ENCODE measurements at places on chromosomes 1 and 21.
A peak's percentile ranks its signal among the peaks of the same experiment; 100 is the strongest.

DNA sequence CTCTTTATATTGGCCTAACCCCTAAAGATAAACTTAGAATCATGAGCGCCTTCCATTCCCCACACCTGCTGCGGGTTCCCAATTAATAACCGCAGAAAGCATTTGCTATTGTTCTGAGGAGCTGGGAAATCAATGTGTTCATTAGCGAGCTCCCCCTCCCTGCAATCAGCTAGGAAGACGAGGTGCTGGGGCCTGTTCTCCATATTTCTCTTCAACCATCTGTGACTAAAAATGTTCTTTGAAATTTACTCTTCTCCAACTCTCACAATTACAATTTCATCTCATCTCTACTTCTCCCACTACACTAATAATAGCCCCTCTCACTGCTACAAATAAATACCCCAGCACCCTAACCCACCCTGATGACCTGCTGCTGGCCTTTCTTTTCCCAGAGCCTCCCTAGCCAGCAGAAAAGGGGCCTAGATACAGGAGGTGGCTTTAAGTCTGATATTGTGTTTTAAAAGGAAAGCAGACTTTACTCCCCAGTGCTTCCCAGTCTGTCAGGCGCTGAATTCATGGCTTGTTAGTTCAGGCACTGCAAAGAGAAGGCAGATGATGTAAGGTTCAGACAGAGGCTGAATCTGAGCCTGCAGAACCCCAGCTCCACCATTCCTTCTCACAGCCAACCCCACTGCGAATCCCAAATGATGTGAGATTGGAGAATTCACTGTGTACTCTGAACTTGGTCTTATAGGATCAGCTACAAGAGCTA, 477.5 kb upstream of the DAB1 start:
- DNase-seq: no peak

DNA sequence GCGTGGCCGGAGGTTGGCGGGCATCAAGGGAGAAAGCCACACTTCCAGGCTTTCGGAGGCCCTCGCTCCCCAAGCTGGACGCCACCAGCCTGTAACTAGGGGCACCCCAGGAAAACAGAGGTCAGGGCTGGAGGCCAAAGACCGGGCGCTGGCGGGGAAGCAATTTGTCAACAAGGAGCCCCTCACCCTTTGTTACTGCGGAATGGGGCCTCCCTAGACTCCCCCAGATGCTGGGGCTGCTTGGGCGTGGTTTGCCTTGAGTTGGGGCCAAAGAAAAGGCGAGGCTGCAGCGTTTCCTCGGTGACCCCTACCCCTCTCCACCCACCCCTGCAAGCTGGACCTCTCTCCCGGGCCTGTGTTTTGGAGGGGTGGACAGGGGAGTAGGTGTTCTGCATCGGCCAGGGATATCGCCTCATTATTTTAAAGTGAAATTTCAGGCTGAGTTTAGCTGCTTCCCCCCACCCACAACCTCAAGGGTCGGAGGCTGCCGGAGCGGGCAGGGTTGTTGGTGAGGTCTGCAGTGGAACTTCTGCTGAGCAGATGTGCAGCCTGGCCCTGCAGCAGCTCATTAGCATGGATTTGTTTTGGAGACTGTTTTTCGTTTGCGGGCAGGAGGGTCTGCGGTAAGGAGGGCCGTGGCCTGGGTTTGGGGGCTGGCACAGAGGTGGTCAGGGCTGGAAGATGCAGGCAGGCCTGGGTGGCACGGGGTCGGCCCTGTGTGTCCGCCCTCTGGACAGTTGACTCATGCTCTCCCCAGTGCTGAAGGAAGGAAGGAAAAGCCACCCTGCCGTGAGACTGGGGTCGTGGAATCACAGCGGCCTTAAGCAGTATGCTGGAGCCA, 1.5 kb downstream of the NBL1 start:
- DNase-seq: peak; percentile 51

GRCh38 chr1:181676269-181676668, 193.0 kb downstream of the CACNA1E start:
- DNase-seq: no peak

DNA sequence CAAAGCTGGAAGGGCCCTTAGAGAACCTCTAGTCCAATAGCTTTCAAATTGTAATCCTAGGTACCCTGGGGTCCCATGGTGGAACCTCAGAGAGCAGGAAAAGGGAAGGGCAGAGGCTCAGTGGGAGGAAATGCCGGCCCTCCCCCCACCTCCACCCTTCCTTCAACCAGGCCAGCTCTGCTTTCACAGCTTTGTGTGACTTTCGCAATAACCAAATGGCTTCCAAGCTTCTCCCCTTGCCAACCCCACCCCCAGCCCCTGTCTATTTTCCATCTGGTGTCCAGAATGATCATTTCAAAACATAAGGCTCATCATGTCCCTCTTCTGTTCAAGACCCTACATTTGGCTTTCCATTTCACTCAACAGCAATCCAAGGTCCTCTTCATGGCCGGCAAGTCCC, 74.4 kb downstream of the CD58 start:
- no peak for DNase-seq

DNA sequence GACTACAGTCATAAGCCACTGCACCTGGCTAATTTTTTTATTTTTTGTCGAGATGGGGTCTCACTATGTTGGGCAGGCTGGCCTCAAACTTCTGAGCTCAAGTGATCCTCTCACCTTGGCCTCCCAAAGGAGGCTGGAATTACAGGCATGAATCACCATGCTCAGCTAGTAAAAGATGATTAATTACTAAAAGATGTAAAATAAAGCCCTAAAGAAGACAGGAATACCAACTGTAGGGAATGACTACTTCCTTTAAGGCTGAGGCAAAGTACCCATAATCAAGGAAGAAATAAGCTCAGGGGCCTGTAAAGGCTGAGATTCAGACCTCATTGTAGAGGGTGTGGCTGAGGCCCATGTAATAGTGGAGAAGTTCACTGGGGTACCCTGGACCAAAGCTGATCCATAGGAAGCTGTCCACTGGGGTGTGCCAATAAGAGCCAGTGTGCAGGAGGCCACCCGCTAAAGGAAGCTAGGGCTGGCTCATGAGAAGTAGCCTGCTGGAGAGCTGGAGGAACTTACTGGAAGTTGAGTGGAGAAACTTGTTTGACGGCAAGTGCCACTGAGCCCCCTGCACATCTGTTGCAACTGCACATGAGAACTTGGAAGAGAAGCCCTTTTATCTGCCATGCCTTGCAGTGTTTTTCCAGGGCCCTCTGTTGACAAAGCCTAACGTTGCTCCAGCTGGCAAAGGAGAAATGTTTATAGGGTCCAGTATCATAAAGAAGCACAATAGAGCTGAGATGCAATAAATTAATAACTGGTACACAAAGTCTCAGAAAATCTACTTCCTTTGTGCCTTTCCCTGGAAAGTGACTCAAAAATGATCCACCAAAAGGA, 17.8 kb upstream of the SERTAD4 start:
- no peak for DNase-seq

GRCh38 chr1:171470726-171471125, 14.6 kb upstream of the PRRC2C start:
- no peak for DNase-seq

DNA sequence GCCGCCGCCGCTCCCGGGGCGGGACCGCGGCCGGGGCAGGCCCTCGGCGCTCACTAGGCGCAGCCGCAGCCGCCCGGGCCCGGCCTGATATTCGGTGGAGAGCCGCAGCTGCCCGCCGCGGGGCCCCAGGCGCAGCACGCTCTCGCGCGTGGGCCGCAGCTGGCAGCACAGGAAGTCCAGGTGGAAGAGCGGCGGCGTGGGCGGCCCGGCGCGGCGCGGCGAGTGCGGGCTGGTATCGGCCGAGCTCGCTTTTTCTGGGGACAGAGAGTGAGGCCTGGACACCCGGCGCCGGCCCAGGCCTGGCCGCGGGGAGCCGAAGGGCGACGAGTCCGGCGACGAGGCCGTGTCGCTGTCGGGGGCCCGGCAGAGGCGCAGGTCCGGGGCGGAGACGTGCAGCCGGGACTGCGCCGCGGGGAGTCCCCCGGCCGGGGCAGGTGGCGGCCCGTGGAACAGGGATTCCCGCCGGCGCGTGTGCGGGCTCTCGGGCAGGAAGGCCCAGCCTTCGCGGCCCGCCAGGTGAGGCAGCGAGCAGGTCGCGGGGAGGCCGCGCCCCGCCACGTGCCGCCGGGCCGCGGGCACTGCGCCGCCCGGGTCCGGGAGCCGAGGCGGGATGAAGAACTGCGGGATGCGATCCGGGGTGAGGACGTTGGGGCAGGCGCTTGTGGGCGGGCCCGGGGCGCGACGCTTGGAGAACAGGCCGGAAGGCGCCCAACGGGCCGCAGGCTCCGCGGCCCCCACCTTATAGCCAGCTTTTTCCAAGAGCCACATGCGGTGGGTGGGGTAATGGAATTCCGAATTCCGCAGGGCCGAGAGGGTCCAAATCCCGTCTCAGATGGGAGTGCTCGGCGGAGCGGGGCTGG, 1.2 kb downstream of the C2CD4D start:
- DNase-seq: peak; percentile 56

- peak; percentile 50 for DNase-seq
Measured at GRCh38 chr21:40516335-40516734, 330.6 kb downstream of the DSCAM start.

GRCh38 chr1:23394181-23394580, 24.5 kb upstream of the ZNF436 start:
- no peak for DNase-seq

DNA sequence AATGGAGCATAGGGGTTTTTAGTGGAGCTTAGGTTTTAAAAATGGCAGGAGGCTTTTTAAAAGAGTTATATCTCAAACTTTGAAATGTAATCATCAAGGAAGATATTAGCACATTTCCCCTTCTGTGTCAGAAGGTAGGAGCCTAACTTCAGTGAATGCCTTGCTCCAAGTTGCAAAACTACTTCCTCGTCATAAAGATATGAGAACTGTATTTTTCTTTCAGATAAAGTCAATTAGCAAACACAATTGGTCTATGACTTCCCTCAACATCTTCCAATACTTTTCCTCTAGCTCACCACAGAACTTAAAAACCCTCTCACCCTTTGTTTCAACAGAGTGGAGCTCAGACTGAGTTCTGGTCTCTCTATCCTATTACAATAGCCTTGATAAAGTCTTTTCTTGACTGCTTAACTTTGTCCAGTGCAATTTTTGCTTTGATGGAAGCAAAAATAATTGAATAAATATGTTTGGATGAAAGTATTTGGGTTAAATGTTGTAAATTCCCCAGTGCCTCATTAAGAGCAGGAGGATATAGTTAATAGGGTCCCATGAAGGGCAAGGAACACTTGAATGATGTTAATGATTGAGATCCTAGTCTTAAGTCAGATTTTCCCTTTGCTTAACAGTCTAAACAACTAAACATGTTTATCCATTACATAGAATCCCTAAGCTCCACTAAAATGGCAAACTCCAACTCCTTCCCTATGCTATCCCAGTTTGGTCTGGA, 58.9 kb downstream of the TNFSF18 start:
- DNase-seq: no peak

- no peak for DNase-seq
Measured at GRCh38 chr1:9250411-9251381, 16.1 kb downstream of the H6PD start.

- no peak for DNase-seq
Measured at GRCh38 chr1:45348020-45348419, 7.8 kb upstream of the MUTYH start.

DNA sequence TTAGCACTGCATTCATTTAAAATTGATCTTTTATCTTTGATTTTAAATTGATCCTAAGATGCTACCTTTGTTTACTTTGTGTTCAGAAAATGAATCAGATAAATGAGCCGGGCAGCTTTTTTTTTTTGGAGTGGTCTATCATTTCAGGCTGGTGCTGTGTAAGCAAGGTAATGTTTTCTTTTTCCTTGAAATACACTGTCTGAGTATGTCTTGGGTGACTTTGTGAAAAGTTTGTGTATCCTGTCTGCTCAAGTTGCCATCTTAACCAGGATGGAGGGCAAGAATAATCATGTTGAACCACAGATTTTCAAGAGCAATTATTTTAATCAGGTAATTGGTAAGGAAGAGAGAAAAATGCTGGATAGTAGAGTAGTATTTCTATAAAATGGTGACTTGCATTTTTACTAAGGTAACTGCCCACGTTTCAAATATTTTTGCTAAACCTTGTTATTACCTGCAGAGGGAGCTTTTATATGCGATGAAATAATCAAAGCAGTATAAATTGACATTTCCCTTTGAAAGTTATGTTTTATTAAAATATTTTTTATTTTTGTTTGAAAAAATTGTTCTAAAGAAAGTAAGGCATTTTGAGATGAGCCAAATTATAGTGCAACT, 11.1 kb downstream of the ADGRL2 start:
- no peak for DNase-seq

DNA sequence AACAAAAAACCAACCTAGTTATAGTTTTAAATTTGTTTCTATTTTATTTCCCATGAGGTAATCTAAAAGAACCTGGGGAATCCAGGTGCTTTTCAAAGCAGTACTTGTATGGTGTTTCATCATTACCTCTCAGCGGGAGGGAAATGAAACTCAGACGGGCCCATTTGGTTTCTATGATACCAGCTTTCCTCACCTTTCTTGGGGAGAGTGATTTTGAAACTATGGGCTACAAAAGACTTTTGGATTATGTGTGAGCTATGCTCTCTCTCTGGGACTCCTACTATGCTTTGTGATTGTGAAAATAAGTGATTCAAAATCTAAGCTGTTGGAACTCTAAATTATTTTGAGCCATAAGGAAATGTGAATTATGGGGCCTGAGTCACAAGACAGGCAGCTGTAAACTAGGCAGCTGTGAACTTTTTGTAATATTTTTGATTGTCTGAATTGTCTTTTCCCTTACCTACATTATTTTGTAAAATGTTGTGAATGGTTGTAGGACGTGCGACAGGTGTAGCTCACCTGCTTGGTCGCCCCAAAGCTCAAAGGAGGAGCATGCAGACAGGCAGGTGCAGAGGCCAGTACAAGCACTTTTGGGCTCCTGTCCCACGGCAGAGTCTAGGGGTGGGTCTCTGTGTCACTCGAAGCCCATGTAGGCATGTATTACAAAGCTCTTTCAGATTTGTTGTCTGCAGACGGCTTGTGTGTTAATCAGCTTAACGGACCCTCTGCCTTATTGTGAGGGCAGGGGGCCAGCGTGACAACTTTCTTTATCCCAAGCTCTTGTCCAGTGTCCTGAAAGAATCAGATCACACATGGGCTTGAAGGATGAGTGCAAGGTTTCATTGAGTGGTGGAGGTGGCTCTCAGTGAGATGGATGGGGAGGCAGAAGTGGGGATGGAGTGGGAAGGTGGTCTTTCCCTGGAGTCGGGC, 64.8 kb upstream of the BACH1 start:
- no peak for DNase-seq

GRCh38 chr1:174726167-174726879, 273.4 kb upstream of the CACYBP start:
- no peak for DNase-seq

DNA sequence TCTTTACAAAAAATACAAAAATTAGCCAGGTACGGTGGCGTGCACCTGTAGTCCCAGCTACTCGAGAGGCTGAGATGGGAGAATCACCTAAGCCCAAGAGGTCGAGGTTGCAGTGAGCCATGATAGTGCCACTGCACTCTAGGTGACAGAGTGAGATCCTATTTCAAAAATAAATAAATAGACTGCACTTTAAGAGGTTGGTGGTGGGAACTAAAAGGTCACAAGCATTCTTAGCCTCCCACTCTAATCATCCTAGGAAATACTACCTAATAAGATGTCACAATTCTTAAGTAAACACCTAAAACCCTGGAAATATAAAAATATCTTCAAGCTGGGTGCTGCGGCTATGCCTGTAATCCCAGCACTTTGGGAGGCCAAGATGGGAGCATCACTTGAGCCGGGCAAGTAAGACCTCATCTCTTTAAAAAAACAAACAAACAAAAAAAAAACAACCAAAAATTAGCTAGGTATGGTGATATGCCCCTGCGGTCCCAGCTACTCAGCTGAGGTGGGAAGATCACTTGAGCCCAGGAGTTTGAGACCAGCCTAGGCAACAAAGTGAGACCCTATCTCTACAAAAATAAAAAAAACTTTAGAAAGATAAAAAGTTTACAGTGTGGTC, 4.1 kb downstream of the DCAF8 start:
- DNase-seq: no peak
